DMS53 (cell line): ENCODE measurements at places on chromosomes 1 and 21.
A peak's percentile ranks its signal among the peaks of the same experiment; 100 is the strongest.

DNA sequence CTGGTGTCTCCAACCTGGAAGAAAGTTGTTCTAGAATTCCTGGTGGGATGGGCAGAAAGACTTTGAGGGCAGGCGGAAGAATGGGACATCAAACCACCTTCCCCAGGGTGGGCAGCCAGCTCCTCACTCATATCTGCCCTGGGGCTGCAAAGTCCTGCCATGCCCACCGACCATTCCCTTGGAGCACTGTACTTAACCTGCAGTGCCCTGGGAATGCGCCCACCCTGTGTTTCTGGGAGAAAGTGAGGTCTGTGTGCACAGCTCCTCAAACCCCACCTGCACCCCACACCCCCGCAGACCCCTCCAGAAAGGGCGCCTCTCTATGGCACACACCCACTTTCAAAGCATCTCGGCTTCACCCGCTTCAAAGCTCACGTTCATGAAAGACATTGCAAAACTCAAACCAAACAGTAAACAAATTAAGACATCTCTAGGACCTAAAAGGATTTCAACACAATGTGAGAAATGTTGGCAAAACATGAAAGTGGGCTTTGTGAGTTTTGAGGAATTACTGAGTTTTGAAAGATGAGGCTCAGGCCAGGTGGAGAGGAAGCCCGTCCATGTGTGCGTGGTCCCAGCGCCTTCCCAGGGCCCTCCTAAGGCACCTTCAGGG lies 25.1 kb downstream of the KRTAP10-1 start:
- DNase-seq = no peak

- peak; percentile 34 for DNase-seq
These were observed 33.2 kb downstream of the RCSD1 start for GRCh38 chr1:167663002-167663772.

DNA sequence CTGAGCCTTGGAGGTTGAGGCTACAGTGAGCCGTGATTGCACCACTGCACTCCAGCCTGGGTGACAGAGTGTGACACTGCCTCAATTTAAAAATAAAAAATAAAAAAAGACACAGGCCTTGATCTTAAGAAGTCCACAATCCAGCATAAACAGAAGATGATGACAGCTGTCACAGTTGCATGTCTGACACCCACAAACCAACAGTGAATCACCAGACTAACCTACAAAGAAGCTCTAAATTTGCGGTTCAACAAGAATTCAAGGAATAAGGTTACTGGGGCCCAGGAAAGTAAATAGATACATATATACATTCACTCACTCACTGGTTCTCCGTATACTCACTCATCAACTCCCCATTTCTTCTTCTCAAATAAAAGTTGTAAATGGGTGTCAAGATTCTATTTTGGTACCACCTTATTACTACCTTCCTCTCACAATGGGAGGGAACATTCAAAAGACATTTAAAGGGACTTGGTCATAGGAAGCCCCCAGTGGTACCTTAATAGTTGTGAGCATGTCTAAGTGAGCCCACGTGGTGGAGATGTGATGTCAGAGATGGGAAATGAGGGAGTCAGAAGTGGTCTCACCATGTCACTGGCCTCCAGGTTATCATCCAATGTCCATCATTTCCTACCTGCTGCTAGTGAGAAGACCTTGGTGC lies 66.9 kb upstream of the PRDX6 start:
- no peak for DNase-seq

DNA sequence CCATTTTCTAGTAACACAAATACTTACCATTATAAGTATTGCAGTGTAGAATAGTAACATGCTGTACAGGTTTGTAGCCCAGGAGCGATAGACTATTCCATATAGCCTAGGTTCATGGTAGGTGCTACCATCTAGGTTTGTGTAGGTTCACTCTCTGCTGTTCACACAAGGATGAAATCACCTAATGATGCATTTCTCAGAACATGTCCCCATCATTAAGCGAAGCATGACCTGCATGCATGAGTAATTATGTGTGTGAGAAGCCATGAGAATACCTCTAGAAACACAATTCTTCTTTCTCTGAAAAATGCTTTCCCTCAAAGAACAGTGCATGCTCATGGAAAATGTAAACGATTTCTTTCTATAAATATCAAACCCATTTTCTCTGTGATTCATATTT lies 69.3 kb downstream of the NR5A2 start:
- DNase-seq = peak; percentile 21

GRCh38 chr1:94974241-94974640 lies 47.3 kb upstream of the CNN3 start:
- no peak for DNase-seq

GRCh38 chr1:201630582-201630981 lies 91.7 kb downstream of the NAV1 start:
- no peak for DNase-seq

- no peak for DNase-seq
These were observed 71.6 kb upstream of the TARDBP start for GRCh38 chr1:10940838-10941237.

GRCh38 chr1:110339407-110340206 lies 430 bp downstream of the RBM15 start:
- DNase-seq = peak; percentile 80

DNA sequence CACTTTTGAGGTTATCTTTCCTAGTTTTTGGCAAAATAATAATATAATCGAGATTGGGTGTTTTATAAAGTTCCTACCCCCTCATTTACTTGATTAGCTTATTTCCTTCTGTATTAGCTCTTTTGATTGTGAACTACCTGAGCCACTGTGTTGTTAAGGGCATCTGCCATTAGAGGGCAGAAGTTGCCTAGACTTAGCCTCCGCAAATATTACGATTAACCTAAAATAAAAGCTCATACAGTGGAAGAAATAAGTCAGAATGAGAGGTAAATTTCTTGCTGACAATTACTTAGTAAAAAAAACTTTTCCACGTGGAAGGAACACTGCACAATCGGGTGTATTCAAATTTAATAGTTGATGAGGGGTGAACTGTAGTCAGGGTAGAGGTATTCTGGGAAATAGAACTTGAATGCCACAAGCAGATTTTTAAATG lies 2.3 kb downstream of the H3-3A start:
- DNase-seq = peak; percentile 75

- no peak for DNase-seq
These were observed 3.0 kb downstream of the RWDD3 start for GRCh38 chr1:95236784-95237575.

- DNase-seq = no peak
These were observed 80.0 kb downstream of the CAMK2N1 start for GRCh38 chr1:20405893-20406604.

GRCh38 chr1:165915480-165915879 lies 88.1 kb downstream of the UCK2 start:
- DNase-seq = no peak

DNA sequence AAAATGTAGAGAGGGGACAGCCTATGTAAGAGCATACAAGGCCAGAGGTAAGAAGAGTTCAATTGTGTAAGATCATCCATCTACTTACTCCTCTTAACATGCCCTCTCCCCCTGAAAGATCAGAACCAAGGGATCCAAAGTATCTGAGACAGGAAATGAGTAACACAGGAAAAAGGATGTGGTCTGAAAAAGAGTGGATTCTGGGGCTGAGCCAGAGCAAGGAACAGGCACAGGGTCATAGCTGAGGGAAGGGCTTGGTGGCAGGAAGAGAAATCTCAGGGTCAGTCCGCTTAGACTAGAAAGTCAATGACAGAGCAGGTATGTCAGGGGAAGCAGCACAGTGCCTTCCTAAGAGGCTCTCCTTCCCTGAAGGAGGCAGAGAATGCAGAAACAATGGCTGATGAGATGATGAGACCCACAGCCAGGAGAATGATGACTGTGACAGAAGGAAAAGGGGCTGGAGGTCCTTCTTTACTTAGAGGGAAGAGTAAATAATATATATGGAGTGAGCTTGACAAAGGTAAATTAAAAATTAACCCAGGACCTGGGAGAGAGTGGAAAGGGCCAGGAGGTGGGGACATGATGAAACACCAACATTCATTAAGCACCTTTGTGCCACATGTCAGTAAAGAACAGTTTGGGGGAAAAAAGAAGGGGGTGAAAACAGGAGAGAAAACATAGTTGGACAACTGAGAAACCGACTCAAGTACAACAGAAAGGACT lies 26.2 kb upstream of the A3GALT2 start:
- peak; percentile 95 for DNase-seq

GRCh38 chr1:56171670-56172069 lies 407.7 kb downstream of the PLPP3 start:
- DNase-seq = no peak

DNA sequence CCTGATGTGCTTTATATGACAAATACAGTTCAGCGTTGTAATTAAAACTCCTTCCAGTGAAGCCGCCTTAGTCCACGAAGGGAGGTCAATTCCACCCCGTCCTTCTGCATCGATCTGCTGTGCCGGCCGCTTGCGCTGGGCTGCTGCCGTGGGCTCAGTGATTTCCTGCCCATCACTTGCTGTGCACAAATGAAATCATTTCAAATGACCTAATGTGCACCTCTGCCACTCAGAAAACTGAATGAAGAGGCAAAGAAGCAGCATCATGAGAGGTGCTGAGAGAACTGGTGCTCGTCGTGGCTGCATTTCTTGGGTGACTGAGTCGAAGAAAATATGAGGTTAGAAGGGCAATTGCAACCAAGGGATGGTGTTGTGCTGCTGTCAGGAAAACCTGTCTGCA lies 144.3 kb upstream of the SYT6 start:
- DNase-seq = no peak
